ENCODE measurements at places on chromosomes 6 and 20.

DNA sequence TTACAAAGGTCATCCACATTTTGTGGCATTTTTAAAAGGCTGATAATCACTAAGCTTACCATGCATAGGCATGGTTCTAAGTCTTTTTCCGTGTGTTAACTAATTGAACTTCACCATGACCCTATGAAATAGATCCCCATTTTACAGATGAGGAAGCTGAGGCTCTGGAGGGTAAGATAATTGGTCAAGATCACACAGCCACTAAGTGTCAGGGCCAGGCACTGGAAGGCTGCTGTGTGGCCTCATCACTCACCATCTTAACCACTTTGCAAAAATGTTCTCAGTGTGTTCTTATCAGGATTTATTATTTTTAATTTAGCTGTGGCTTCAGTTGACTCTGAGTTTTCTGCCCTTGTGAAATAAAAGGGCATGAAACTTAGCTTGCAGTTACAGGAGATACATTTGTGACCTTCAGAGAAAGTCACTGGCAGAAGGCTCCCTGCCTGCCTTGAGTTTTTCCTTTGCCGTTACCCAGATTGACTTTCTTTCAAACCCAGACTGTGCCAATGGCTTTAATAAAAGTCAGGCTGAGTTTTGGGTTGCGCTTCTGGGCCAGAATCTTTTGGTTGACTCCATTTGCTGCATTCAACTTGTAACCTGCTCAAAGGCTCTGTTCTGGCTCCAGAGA lies 82.0 kb downstream of the EZR start:
- DNase-seq = no peak

GRCh38 chr6:141451511-141452353 lies 681.0 kb upstream of the GJE1 start:
- peak; percentile 72 for DNase-seq

DNA sequence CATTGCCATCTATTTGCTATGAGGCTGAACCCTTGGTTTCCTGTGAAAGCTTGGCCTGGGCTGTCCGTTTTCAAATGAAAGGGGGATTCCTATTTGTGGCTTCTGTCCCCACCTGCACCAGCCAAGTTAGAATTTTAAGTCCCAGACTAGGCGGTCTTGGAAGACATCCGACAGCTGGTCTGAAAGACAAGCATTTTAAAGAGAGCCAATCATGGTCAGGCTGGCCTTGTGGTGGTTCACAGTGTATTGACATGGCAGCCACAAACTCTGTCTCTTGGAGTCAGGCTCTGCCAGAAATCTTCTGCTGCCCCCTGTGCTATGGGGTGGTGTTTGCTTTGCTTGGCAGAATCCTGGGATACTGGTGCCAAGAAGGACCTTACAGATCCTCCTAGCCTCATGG lies 319.2 kb upstream of the MOCS1 start:
- no peak for DNase-seq

GRCh38 chr6:11700118-11700718 lies 78.4 kb downstream of the ADTRP start:
- DNase-seq = peak; percentile 62

DNA sequence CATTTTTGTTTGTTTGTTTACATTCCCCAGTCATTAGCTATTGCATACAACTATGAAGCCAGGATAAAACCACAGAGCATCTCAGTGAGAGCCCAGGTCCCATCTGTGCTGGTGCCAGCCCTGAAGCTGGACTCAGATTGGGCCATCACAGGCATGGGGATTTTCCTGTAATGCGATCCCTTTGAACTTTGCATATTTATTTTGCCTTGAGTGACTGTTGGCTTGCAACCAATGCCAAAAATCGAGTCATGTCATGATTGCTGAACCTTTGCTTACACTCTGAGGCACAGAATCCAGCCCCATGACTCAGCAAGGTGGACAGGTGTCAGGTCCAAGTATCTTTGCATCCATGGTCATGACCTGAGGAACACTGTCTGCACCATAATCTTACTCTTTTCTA lies 46.2 kb upstream of the GGTLC1 start:
- DNase-seq = peak; percentile 57

DNA sequence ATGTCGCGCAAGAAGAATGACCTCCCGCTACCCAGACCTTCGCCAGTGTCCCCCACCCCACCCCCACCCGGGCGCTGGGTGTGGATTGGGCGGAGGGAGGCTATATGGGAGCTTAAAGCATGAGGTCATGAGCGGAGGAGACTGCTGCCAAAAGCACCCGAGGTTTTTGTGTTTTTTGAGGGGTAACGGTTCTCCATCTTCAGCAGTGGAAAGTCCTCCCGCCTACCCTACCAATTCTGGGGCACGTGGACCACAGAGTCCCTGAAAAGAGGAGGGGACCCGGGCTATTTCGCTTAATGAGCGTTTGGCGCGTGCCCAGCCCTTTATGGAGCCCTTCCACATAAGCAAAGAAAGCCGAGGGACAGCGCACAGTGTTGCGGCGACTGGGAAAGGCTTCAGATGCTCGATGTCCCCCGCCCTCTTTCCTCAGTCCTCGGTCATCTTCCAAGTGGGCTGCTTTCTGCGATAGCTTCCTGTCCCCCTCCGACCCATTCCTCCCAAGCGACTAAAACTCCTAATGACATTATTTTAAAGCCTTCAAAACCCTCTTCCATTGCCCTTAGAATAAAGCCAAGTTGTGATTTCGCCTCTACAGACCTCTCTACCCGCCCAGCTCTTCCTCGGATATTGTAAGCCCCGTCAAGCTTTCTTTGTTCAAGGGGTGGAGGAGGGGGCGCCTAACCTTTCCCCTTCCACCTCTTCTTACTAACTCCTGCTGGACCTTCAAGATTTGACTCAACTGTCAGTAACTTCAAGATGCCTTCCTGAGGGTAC lies 2.1 kb upstream of the TRERF1 start:
- peak; percentile 63 for DNase-seq

GRCh38 chr20:5845681-5846615 lies 95.7 kb downstream of the SHLD1 start:
- peak; percentile 23 for DNase-seq

DNA sequence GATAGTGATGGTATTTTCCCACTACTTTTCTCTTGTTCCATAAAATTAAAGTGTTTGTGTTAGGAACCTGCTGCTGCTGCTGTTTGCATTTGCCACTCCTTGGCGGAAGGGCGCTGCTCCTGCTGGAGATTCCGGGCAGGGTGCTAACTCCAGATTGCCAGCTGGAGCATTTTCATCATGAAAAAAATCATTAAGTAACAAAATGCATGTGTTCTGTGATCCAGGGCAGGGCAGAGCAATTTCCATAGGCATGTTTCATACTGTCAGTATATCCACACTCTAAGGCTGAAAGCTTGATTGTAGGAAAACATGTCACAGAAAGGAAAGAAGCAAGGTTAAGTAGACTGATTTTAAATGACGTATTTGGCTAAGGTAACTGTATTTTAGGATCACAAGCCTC lies 24.0 kb downstream of the PBOV1 start:
- DNase-seq = no peak

DNA sequence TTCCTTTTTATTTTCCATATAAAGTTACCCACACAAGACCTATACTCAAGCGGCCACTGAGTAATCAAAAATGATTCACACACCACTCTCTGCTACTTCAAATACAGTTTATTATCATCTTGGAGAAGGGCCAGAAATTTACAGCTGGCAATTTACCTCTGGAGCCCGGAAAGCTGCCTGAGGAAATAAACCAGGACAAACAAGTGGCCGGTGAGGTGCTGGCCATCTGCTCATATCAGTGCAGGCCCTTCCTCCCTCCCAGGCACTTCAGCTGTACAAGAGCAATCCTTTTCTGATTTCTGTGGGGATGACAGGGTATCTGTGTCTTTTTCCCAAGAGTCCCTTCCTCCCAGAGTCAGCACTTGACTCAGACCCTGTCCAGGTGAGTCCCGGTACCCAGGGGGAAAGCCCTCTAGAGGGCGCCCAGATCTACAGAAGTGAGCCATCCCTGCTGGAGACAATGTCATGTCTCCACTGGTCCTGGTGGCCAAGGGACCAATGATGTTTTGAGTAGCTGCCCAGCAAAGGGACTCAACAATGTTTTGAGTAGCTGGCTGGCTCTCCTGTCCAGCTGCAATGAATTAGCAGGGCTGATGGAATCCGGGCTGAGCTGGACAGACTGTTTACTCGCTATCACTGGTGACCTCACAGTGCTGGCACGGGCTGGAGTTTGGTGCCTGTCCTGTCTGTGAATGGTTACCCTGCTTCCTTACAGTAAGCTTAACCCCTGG lies 23.6 kb downstream of the LRP11 start:
- peak; percentile 91 for DNase-seq

- DNase-seq = peak; percentile 47
Observed at GRCh38 chr6:20542927-20543602, 8.8 kb downstream of the CDKAL1 start.

GRCh38 chr6:155188707-155189496 lies 74.9 kb upstream of the CLDN20 start:
- DNase-seq = peak; percentile 91

DNA sequence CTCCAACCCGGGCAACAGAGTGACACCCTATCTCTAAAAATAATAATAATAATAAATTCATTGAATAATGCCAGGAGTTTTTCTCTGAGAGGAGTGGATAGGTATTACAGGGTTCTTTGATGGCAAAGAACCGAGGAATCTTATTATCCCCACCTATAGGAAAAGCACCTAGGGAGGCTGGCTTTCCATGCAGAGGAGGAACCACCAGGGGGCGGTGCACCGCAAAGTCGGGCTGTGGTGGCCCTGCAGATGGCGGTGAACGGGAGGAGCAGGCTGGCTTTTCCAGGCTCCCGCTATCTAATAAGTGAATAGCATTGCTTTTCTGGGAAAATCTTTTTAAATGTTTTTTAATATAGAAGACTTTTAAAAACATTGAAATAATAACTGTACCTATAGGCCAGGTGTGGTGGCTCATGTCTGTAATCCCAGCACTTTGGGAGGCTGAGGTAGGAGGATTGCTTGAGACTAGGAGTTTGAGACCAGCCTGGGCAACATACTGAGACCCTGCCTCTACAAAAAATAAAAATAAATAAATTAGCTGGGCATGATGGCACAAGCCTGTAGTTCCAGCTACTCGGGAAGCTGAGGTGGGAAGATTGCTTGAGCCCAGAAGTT lies 864.2 kb downstream of the KIF16B start:
- DNase-seq = no peak

GRCh38 chr6:163231356-163232014 lies 183.0 kb upstream of the QKI start:
- DNase-seq = peak; percentile 1

DNA sequence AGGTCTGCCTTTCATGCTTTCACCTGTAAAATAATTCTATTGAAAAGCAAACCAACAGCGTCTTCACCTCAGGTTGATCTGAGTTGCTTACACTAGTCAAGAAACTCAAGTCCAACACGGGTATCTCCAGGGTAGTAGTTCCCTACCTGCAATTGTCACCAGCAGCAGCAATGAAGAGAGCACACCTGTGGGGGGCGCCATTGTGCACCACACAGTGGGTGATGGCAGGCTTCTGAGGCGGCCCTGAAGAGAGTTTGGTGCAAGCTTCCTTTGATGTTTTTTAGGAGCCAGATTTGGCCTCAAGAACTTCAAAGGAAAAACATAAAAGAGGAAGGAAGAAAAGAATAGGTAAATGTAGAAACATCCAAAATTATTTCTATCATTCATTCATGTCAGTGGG lies 45.1 kb downstream of the KIAA0319 start:
- no peak for DNase-seq

DNA sequence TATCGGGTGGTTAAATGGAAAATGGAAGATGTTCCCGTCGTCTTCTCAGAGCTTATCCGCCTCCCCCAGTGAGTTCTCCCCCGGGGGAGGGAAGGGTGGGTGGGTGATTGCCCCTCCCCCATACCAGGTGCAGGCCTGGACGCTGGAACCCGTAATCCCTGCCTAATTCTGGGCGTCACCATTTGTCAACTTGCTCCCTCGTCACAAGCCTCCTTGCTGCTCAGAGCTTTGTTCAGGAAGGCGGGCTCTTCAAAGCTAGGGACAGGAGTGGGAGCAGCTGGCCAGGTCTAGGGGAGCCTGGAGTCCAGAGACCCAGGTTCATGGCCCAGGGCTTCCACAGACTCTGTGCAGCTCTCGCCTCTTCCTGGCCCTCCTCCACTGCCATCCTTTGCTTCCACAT lies 25.6 kb downstream of the CDH22 start:
- DNase-seq = no peak

DNA sequence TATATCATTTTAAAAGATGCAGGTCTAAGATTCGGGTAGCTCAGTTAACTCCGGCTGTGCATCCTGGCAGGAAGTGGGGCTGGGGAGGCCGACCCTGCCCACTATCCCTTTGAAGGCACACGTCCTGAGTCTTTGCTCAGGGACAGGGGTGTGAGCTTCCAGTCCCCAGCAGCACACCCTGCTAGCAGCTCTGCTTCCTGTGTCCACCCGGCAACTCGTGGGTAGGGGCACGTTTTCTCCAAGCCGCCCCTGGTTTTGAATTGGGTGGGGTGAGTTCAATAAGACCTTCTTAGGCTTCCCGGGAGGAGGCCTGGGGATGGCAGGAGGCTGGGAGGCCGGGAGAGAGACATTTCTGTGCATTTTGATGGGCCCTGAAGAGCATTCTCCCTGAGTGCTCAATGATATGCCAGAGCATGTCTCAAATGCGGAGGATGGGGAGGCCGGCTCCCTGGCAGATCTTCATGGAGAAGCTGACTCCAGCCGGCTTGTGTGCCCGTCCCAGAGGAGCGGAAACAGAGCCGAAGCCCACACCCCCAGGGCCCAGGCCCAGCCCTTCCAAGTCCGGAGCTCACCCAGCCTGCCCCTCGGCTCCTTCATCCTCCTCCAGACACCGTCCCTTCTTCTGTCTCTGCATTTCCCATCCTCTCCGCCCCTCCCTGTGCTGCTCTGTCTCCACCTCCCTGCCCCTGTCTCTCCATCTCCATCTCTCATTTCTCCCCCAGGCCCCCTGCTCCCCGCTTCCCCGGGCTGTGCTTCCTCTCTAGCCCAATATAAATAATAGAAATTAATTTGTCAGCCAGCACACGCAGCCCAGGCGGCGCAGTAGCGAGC lies 36.3 kb upstream of the ZFAND3 start:
- peak; percentile 56 for DNase-seq

DNA sequence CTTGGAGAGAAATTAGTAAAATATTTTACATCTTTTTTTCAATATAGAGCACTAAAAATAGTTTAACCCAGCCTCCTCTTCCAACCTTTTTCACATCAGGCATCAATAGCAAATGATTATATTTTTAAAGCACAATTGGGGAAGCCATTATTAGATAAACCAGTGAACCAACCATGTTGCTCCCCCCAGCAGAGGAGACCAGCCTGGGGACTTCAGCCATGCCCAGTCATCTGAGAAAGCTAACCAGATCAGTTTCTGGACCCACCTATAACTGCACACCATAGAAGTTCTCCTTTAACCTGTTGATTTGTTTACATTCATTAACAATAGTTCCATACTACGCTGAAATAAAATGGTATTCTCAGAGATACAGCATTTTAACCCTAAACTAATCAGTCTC lies 13.8 kb upstream of the SDHAF4 start:
- DNase-seq = no peak

DNA sequence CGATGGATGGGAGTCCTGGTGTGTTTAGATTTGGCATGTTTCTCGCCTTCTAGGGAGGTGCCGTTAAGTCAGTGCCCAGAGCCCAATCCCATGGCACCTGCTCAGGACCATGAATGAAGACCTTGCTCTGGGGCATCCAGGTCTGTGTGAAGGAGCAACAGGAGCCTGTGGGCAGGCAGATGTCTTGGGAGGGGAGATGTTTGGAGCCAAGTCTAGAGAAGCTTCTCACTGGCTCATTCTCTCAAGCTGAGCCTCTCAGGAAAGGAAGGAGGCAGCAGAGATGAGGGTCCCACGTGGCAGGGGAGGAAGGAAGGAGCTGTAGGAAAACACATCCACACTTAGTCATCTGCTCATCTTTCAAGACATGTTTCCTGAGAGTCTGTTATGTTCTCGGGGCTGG lies 9.5 kb upstream of the SIRPB1 start:
- DNase-seq = no peak

- DNase-seq = no peak
Observed at GRCh38 chr6:33808641-33809180, 4.9 kb upstream of the MLN start.

GRCh38 chr20:25372584-25373336 lies 17.9 kb downstream of the ABHD12 start:
- peak; percentile 94 for DNase-seq

Measured in RPMI7951 (cell line).